ENCODE measurements at places on chromosomes 5 and 9.
A peak's percentile ranks its signal among the peaks of the same experiment; 100 is the strongest.

DNA sequence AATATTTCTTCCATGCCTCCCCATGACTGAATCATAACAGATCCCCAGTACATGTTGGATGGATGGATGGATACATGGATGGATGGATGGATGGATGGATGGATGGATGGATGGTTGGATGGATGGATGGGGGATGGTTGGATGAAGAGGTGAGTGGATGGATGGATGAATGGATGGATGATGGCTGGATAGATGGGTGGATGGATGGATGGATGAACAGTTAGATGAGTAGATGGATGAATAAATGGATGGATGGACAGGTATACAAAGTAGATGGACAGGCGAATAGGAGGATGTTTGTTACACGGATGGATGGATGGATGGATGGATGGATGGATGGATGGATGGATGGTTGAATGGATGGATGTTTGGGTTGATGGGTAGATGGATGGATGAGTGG lies 120.0 kb upstream of the HAND1 start:
- no peak for DNase-seq

- no peak for DNase-seq
Observed at GRCh38 chr9:125189011-125189360, 617 bp downstream of the PPP6C start.

DNA sequence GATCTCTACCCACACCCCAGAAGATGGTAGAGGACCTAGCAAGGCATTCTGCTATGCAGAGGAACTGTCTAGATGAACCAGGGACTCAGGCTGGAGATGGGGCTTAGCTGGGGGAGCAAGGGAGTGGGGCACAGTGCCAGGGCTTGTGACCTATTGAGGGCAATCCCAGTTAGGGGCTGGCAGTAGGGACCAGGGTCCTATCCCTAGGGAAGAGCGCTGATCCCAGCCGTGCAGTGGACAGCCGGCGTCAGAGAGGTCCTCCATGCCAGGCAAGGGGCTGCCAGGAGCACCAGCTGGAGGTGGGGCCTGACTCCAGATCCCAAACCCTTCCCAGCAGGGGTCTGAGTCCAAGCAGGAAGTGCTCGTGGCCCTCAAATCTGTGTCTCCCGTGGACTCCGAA lies 52.7 kb upstream of the NEURL1B start:
- no peak for DNase-seq

- no peak for DNase-seq
Observed at GRCh38 chr5:140135127-140135526, 9.4 kb downstream of the IGIP start.

DNA sequence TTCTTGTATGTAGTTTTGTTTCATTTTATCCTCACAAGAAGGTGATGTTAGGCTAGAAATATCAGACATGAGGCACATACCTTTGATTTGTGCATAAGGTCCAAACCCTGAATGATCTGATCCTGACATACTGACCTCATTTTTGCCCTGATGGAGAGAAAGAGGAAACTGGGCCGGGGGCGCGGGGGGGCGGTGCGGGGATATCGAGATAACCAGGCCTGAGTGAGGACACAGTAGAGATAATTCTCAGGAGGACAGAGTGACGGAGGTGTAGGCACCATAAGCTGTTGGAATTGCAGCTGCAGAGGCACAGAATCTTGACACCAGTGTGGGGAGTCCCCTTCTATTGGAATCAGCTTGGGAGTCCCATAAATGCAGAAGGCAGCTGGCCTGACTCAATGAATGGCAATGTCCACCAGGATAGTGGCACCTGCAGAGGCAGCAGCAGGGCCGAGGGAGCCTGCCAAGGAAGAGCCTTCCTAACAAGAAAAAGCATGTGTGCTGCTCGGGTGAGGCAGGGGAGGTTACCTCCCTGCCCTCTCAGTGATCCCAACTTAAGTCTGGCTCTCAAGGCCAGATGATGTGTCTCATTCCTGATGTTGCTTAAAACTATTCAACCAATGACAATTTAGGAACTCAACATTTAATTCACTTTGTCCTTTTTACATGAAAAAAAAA lies 234.3 kb upstream of the MSX2 start:
- DNase-seq, result no peak

DNA sequence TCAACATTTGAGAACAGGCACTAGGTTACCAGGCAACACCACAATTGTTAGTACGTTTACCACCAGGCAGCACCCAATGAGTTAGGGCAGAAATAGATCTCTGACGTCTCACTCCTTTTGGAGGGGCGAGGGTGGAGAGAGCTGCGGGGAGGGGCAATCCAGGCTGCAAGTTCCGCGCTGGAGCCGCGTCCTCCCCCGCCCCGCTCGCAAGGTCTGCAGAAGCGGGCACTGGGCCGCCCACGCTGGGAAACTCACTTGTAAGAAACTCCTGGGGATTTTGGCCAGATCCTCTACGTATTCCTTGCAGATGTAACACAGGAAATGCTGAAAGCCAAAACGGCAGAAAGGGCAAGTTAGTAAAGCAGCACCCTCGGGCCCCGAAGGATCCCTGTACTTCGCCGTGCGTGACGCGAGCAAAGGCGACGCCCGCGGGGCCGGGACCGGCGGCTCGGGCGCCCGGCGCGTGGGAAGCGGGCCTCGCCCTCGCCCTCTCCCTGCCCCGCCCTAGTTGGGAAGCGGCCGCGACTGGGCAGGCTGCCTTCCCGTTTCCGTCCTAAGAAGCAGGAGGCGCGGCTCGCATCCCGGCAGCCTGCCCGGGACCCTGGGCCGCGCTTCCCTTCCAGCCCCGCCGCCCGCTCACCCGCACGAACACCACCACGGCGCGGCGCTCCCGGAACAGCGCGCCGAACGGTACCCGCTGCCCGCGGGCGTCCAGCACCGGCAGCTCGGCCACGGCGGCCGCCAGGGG lies 493 bp downstream of the PRXL2C start:
- peak; percentile 43 for DNase-seq

GRCh38 chr9:94030318-94031179 lies 53.7 kb upstream of the PTPDC1 start:
- peak; percentile 74 for DNase-seq

- no peak for DNase-seq
Observed at GRCh38 chr9:35285731-35286130, 123.9 kb downstream of the UNC13B start.

DNA sequence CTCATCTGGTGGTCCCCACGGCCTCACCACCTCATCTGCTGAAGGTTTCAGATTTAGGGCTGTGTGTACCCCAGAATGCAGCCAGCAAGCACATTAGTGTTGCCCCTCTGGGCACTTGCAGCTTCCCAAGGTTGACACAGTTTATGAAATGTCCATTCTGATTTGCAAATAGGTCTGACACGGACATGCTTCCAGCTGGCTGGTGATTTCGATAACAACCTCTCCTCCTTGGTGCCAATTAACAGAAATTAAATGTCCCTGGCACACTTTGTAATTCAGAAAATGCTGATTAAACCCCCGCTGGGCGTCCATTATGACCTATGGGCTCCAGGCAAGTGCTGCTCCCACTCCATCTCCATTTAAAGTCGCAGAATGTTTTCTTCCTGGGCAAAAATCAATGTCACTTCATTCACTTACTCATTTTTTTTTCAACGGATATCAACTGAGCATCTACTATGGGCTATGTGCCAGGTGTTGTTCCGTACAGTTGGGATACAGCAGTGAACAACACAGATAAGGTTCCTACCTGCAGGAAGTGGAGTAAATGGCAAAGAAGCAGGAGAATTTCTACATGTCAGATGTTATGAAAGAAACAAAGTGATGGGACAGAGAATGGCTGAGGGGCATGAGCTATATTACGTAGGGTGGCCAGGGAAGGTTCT lies 32.0 kb downstream of the PLAC8L1 start:
- no peak for DNase-seq

- DNase-seq, result no peak
Observed at GRCh38 chr9:93960221-93960970, 5.2 kb upstream of the BARX1 start.

- DNase-seq, result no peak
Observed at GRCh38 chr5:174549254-174549653, 175.1 kb upstream of the MSX2 start.

GRCh38 chr5:95959888-95960666 lies 1.6 kb downstream of the ELL2 start:
- DNase-seq, result no peak

- no peak for DNase-seq
Observed at GRCh38 chr9:129284607-129285291, 106.7 kb upstream of the IER5L start.

- DNase-seq, result no peak
Observed at GRCh38 chr9:105373723-105374122, 74.1 kb upstream of the FSD1L start.

GRCh38 chr9:15101095-15101494 lies 190.9 kb upstream of the FREM1 start:
- no peak for DNase-seq

- DNase-seq, result no peak
Observed at GRCh38 chr5:179345433-179346321, at the start of gene ADAMTS2. ADAMTS2 (minus strand) TSS chr5:179345461; CDS start chr5:179345328, 133 bp downstream.

- DNase-seq, result no peak
Observed at GRCh38 chr9:35158501-35159280, 3.1 kb upstream of the UNC13B start.

All from stimulated activated CD4-positive, alpha-beta T cell treated with anti-CD3 and anti-CD28 coated beads, Interleukin-12 subunit alpha, Interleukin-12 subunit beta, amount 100 ng/mL, for 24 hours (primary cell).